Fibroblast of villous mesenchyme (primary cell): ENCODE measurements at places on chromosomes 6 and 20. TPM values are rescaled to one million over a fixed set of nuclear protein-coding genes. Genes with fewer than 3 reads are reported as not detected.

SYCP2 gene
- 1.6 and 3.0 TPM in 2 replicates for total RNA-seq

GJA10 gene
- total RNA-seq = not detected in 2 replicates

CSTF1 gene
- 22.9 and 40.6 TPM in 2 replicates for total RNA-seq

HINT3 gene
- total RNA-seq = 14.5 and 23.3 TPM in 2 replicates

CLVS2 gene
- not detected in 2 replicates for total RNA-seq

PRR18 gene
- total RNA-seq = under 0.01 TPM in 1 of 2 replicates, not detected in the other

PDE10A gene
- total RNA-seq = 5.6 and 9.0 TPM in 2 replicates

ARMH2 gene
- not detected in 2 replicates for total RNA-seq

ARFGEF3 gene
- total RNA-seq = under 0.01 TPM in 2 replicates

RSPH4A gene
- total RNA-seq = under 0.01 and 0.32 TPM in 2 replicates

NRSN1 gene
- total RNA-seq = not detected in 2 replicates

EPB41L2 gene
- 40.2 and 44.8 TPM in 2 replicates for total RNA-seq
